GM13976 (cell line): ENCODE measurements at places on chromosomes 3 and 15.

DNA sequence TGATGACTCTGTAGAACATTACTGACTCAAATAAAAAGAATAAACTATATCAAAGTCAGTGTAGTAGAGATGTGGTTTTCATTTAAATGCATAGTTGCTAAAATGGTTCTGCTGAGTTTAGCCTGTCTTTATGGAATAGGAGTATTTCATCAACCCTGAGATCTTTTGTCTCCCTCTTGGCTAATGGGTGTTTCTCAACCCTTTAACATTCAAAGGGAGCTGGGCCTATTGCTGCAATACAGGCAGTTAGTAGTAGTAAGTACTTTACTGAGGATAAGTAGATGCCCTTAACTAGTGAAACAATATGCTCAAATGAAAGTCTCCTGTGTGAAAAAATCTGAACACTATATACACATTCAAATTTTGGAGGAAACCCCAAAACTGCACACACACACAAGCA, 184.7 kb upstream of the TTC14 start:
- no peak for DNase-seq

GRCh38 chr3:177622520-177622919, 425.2 kb upstream of the TBL1XR1 start:
- no peak for DNase-seq

- no peak for DNase-seq
These were observed 2.3 kb downstream of the OCA2 start for GRCh38 chr15:28096670-28097431.

GRCh38 chr3:146131616-146132410, 29.2 kb downstream of the PLOD2 start:
- DNase-seq, result no peak

DNA sequence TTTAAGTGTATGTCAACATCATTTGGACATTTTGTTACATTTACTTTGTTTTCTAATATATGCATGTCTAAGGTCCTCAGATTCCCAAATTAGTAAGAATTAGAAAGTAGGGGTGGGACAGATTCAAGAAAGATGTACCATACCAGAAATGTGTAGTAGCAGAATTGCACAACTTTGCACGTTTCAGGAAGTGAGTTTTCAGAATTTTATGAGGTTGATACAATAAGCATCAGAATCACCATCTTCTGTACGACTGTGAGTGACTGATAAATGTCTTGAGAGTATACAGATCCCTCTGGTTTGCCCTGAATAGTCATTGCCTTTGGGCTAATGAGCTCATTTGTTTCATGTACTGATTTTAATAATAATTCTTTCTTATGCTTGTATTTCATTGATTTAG, 9.3 kb downstream of the ARIH2 start:
- DNase-seq, result no peak

GRCh38 chr15:43934480-43934879, 107.7 kb downstream of the WDR76 start:
- no peak for DNase-seq

DNA sequence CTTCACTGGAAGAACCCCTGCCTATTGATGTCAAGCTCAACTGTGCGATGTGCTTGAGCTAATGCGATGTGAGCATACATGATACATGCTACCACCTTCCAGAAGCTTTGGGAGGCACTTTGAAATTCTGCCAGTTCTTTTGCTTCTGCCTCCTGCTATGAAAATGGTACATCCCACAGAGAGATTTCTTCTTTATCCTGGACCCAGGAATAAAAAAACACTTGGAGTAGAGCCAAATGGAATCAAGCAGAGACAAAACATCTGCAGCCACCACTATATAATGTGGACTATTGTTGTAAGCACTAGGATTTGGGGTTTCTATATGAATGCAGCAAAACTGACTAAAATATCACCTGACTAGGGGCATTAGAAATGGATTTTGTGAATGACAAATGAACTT, 119.9 kb upstream of the GAP43 start:
- no peak for DNase-seq

GRCh38 chr15:25844542-25844941, 18.6 kb downstream of the ATP10A start:
- no peak for DNase-seq
